Osteocyte (in vitro differentiated cells): ENCODE measurements at places on chromosomes 3 and 15.

GRCh38 chr3:160061525-160061924 lies 72.9 kb downstream of the IL12A start:
- DNase-seq = no peak

GRCh38 chr3:150376001-150376848 lies 31.9 kb upstream of the TSC22D2 start:
- DNase-seq = no peak

GRCh38 chr3:294096-294495 lies 97.5 kb downstream of the CHL1 start:
- DNase-seq = no peak

DNA sequence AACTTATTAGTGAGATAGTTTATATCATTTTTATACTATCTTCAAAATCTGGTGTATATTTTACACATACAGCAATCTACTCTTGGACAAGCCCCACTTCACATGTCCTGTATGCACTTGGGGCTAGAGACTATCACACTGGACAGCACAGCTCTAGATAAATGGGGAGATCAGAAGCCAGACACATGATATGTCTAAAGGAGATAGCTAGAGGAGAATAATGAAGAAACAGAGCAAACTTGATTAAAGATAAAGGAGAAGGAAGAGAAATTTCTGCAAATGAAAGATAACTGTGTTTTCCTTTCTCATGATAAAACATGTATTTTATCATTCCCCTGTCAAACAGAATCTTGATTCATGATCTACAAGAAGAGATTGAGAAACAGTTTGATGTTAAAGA lies 13.0 kb downstream of the CPA3 start:
- DNase-seq = no peak

GRCh38 chr3:171980578-171981270 lies 58.7 kb upstream of the FNDC3B start:
- no peak for DNase-seq

GRCh38 chr15:24899367-24899766 lies 55.4 kb upstream of the SNRPN start:
- no peak for DNase-seq

- DNase-seq = no peak
These were observed 8.7 kb downstream of the BTD start for GRCh38 chr3:15610082-15610759.

GRCh38 chr3:196501316-196502044 lies 2.1 kb downstream of the RNF168 start:
- DNase-seq = no peak
